ENCODE measurements at places on chromosomes 7 and 10.

GRCh38 chr7:3650844-3651243 is 349.8 kb downstream of the SDK1 start:
- peak; percentile 21 for DNase-seq

DNA sequence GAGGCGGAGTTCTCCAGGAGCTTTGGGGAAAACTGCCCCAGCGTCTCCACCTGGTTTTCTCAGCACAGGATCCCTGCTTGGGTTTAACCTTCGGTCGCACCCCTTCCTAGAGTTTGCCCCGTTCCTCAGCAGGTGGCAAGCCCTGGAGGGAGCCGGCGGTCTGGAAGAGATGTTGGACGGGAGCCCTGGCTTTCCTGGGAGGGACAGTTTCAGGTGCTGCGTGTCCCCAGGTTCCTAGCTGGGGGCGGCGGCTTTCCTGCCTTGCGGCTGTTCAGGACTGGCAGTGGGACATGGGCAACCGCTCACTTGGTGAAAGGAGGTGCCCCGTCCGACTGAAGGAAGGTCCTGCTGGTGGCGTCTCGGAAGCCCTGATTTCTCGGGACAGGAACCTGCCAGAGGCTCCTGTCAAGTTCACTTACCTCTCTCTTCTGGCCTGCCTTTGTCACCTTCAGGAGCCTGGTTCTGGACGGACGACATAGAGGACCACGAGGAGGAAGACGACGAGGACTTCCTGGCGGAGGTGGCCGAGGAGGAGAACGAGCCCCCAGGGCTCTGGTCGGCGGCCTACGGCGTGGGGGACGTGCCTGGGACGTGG is 14.8 kb downstream of the ZNF316 start:
- no peak for DNase-seq

- peak; percentile 47 for DNase-seq
Observed at GRCh38 chr7:155456738-155457543, 988 bp upstream of the EN2 start.

DNA sequence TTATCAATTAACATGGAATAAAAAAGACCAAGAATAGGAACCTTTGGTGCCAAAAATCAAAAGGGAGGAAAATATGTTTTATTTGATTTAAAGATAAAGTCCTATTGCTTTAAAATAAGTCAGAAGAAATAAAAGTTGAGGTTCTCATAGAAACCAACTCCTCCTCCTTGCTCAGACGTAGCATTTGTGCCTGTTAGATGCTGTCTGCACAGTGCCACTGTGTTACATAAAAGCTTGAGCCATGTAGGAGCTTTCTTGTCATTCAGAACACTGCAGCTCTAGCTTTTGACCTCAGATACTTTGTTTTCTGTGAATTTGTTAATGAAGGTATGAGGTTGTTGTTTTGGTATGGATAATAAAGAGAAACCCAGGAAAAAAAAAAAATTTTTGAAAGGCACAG is 50.3 kb downstream of the LRRC4 start:
- no peak for DNase-seq

DNA sequence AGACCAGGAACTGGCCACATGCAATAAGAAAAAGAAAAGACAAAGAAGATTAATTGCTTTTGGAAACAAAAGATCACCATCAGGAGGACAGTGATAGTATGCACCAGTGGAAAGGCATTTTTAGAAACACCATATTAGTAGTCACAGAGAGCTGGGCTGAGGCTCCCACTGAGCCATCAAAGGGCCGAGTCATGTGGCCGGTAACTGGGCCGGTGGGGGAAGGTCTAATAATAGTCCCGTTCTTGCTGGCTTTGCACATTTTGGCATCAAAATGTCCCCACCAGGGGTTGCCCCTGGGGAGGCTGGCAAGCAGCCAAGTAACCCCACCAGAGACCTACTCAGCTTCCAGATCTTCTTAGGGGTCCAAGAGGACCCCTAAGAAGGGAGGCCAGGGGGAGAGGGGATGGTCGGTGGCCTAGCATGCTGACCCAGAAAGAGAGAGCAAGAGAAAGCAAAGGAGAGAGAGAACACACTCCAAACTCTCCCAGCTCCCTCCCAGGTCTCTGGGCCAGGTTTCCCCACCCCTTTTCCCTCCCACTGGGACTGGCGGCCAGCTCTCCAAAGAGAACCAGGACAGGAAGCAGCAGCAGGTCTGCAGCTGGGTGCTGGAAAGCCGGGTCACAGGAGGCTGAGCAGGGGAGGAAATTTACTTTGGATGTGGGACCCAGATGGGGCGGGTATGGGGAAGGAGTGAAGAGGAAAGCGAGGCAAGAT is 70.2 kb upstream of the FGFR2 start:
- no peak for DNase-seq

All from iris pigment epithelial cell (primary cell).